ENCODE measurements at places on chromosomes 7 and 10.

DNA sequence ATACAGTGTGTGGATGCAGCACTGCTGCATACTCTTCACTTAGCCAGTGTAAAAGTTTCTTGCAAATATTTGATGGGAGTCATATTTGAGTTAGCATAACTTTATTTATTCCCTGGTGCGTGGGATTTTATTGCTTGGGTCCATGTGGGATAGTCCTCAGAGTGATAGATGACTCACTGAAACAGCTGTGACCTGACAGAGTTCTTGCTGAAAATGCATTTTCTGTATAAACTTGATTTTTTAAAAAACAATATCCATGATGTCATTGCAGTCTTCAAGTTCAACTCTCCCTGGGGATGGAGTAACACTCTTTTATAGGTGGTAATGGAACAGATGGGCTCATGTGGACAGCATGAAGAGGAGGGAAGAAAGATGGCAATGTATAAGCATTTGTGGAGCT is 310.0 kb downstream of the PPP1R3A start:
- DNase-seq = no peak

DNA sequence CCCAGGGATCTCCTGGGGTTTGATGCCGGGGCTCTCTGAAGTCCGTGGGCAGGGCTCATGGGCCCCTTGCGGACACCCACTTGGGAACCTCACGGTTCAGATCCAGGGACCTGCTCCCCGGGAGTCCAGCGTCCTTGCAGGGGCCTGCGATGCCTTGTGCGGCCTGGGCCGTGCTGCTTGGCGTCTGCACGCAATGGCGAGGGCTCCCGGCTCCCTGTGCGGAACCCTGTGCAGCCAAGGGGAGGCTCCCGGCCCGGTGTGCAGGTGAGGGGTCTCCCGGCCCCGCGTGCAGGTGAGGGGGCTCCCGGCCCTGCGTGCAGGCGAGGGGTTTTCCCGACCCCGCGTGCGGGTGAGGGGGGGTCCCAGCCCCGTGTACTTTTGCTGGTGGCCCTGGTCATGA is 146.7 kb downstream of the DNAJB6 start:
- no peak for DNase-seq

- DNase-seq = no peak
These were observed 6.7 kb downstream of the FRA10AC1 start for GRCh38 chr10:93695740-93696139.

DNA sequence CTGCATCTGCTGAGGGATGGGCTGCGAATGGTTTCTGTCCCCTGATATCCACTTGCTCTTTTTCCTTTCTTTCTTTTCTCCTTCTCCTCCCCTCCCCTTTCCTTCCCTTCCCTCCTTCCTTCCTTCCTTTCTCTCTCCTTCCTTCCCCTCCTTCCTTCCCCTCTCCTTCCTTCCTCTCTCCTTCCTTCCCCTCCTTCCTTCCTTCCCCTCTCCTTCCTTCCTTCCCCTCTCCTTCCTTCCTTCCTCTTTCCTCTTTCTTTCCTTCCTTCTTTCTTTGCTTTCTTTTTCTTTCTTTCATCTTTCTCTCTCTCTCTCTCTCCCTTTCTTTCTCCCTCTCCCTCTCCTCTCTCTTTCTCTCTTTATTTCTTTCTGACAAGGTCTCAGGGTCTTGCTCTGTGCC is 20.2 kb upstream of the SPDYE1 start:
- DNase-seq = no peak

DNA sequence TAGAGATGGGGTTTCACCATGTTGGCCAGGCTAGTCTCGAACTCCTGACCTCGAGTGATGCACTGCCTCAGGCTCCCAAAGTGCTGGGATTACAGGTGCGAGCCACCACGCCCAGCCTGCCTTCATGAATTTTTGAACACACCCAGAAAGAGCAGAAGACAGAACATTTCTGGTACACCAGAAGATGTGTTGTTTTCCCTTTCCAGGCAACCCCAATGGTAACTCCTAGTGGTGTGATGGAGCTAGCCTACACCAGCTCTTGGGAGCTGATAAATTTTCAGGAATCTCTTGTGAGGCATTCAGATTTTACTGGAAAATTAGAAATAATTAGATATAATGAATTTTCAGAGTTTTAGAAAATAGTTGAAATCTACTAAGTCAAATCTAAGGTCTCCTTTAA is 904 bp upstream of the CCDC7 start:
- no peak for DNase-seq

GRCh38 chr7:51352174-51353100 is 35.8 kb upstream of the COBL start:
- DNase-seq = no peak

GRCh38 chr10:49385939-49386922 is 9.7 kb downstream of the DRGX start:
- DNase-seq = no peak

DNA sequence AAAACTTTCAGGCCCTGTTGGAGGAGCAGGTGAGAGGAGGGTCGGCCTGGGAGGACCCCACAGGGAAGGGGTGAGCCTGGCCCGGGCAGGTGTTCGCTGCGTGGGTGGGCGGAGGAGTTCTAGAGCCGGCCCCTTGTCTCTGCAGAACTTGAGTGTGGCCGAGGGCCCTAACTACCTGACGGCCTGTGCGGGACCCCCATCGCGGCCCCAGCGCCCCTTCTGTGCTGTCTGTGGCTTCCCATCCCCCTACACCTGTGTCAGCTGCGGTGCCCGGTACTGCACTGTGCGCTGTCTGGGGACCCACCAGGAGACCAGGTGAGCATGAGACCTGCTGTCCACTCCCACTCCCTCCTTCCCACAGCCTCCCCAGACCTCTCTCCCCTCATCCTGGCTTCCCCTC is 5.6 kb downstream of the ZNHIT1 start:
- DNase-seq = no peak

GRCh38 chr7:47806701-47807103 is 141.6 kb downstream of the PKD1L1 start:
- DNase-seq = no peak

DNA sequence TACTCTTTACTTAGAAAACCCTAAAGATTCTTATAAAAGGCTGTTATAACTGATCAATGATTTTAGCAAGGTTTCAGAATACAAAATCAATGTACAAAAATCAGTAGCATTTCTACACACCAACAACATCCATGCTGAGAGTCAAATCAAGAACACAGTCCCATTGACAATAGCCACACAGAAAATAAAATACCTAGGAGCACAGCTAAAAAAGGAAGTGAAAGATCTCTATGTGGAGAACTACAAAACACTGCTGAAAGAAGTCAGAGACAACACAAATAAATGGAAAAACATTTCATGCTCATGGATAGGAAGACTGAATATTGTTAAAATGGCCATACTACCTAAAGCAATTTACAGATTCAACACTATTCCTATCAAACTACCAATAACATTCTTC is 427.0 kb downstream of the KCNMA1 start:
- DNase-seq = no peak

DNA sequence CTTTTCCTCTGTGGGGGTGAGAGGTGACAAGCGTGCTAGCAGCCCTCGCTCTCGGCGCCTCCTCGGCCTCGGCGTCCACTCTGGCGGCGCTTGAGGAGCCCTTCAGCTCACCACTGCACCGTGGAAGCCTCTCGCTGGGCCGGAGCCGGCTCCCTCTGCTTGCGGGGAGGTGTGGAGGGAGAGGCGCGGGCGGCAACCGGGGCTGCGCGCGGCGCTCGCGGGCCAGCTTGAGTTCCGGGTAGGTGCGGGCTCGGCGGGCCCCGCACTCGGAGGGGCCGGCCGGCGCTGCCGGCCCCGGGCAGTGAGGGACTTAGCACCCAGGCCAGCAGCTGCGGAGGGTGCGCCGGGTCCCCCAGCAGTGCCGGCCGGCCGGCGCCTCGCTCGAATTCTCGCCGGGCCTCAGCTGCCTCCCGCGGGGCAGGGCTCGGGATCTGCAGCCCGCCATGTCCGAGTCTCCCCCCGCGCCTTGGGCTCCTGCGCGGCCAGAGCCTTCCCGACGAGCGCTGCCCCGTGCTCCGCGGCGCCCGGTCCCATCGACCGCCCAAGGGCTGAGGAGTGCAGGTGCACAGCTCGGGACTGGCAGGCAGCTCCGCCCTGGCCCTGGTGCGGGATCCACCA is 352.8 kb upstream of the PODXL start:
- no peak for DNase-seq

GRCh38 chr7:115491744-115492380 is 538.7 kb downstream of the TFEC start:
- no peak for DNase-seq

DNA sequence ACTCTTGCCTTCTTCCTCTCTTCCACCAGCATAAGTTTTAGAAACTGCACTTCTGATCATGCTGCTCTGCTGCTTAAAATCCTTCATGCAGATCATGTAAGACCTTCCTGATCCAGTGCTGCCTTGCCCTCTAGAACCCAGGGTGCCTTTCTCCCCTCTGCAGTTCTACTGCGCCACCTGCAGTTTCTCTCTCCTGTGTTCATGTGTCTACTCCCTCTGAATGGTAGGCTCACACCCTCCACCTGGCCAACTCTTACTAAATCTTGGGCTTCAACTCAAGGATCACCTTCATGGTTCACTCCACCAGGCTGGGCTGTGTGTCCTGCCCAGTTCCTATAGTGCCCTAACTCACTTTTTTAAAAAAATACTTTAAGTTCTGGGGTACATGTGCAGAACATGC is 174.6 kb upstream of the ITGB1 start:
- peak; percentile 26 for DNase-seq

DNA sequence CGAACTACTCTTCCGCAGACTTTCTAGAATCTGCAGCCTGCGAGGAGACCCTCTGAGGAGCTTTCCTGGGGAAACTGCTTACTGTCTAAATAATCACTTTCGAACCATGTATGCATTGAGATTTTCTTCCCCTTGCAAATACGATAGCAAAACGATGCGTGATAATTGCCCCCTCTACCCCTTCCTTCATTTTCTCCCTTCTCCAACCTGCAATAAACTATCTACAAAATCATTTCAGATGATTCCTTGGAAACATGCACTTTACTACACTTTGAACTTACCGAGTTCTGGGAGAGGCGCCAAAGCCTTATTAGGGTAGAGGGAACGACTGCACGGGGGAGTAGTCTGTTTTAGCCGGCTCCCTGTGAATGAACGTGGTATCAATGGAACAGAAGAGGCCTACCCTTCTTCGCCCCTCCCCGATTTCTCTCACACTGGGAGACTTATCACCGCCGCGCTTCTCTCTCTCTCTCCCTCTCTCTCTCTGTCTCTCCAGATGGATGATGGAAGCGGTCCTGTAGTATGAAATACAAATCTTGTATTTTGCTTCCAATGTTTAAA is at the start of gene FGFBP3:
FGFBP3 (minus strand) TSS at position 370 of the 561 bp plus-strand sequence. CDS start 517 bp downstream, outside the sequence.
- peak; percentile 87 for DNase-seq

DNA sequence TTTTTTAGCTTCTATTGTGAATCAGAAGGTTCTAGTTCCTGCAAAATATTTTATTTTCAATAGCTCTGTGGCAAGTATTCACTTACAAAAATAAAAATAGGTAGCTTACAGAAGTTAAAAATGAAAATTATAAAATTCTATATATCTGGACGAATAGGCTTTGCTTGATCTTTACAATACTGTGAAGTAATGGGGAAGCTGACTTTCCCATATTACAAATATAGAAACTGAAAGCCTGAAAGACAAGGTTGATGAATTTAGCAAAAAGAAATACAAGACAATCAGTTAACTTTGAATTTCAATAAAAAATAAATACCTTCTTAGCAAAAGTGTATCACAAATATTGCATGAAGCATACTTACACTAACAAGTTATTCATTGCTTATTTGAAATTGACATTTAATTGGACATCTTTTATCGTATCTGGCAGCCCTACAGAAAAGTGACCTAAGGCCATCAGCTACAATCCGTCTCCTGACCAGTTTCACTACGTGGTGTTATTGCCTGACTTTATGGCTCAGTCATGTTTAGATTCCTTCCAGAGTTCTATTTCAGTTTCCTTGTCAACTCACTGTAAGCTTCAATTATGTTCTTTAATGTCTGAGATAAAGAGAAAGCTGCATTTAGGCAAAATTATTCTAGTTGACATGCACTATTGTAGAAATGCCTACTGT is 310.5 kb upstream of the HGF start:
- DNase-seq = no peak

GRCh38 chr7:85150624-85151023 is 36.2 kb downstream of the SEMA3D start:
- DNase-seq = no peak

GRCh38 chr10:18659819-18660535 is 746 bp downstream of the ARL5B start:
- peak; percentile 51 for DNase-seq

GRCh38 chr10:70776455-70777005 is 8.6 kb downstream of the TBATA start:
- no peak for DNase-seq

DNA sequence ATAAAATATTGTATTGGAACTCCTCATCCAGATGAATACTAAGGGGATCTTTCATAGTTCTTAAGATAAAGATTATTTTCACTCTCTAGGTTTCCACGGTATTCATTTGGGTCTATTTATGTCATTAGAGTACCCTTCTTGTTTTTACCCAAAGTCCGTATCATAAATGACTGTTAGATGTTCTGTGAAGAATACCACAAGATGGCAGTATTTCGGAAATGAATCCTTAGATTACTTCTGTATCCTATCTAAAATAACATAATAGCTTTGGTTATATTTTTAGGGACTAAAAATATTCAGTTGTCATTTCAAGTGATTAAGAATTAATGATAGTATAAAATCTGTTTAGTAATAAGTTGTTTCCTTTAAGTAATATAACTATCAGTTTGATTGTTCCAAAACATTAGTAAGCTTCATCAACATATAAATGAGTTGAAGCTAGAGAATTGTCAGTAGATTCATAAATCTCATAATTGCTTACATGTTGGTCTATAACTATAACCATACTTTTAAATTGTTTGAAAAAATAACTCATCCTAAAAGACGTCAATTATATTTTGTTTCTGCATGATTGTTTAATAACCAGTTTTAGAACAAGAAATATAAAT is 337.5 kb upstream of the KCND2 start:
- peak; percentile 39 for DNase-seq

DNA sequence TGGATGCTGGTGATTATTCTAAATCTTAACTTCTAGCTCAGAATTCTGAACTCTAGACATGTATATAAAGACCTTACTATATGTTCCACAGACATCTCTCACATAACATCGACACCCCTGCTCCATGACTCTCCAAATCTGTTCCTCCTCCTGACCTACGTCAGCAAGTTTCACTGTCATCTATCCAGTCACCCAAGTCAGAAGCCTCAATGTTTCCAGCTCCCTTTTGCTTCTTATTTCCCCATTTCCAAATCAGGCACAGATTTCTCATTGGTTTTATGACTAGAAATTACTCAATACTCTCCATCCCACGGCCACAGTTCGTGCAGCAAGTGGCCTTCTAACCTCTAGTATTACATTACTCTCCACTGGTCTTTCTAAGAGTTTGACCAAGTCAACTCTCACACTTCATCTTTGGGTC is 28.5 kb downstream of the EPC1 start:
- no peak for DNase-seq

- DNase-seq = peak; percentile 47
These were observed 736 bp downstream of the SKIDA1 start for GRCh38 chr10:21524526-21525366.

DNA sequence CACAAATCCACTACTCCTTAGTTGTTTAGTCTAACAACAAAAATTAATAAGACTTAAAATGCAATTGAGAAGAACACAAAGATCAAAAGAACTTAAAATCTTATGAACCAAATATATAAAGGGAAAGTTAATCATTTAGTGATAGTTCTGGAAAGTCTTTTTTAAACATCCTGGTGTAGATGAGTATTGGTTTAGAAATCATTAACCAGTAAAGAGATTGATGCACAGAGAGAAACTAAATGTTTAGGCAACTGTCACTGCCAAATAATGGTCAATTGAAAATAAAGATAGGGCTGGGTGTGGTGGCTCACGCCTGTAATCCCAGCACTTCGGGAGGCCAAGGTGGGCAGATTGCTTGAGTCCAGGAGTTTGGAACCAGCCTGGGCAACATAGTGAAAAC is 44.9 kb downstream of the SP8 start:
- DNase-seq = no peak

Measured in hematopoietic multipotent progenitor cell treated with erythropoietin and hydrocortisone succinate and interleukin-3 and kit ligand, for 8 days (in vitro differentiated cells).